ELR (cell line): ENCODE measurements at places on chromosomes 4 and X.

- no peak for DNase-seq
Measured at GRCh38 chr4:826508-827208, 729 bp upstream of the CPLX1 start.

DNA sequence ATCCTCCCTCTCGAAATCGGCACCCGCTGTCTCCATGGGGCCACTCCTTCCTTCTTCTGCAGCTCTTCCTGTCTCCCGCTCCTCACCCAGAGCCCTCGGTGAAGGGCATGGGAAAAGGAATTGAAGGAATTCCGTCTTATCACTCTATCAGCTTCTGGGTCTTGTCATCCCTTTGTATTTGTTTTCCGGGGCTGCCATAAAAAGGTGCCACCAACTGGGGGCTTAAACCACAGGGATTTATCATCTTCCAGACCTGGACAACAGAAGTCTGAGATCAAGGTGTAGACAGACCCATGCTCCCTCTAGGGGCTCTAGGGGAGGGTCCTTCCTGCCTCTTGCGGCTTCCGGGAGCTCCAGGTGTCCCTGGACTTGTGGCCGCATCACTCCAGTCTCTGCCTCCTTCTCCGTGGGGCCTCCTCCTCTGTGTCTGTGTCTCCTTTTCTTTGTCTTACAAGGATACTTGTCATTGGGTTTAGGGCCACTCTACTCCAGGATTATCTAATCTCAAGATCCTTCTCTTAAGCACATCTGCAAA, 24.0 kb downstream of the CD99 start:
- no peak for DNase-seq

GRCh38 chrX:115408771-115409400, 119.4 kb downstream of the LUZP4 start:
- no peak for DNase-seq

DNA sequence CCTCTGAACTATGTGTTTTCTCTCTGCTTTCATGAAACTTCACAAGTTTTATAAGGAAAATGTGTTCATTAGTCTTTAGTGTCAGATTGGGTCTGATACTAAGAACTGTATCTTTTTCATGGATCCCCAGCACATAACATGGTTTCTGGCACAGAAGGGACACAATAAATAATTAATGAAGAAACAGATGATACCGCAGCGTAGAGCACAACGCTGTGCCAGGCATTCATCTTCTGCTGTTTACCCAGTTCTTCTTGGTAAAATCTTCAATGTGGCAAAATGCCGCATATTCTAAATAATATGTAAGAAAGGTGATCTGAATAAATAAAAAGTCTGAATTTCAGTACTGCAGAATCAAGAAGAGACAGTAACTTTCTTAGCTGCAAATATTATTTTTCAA, 12.3 kb downstream of the SCARB2 start:
- no peak for DNase-seq

DNA sequence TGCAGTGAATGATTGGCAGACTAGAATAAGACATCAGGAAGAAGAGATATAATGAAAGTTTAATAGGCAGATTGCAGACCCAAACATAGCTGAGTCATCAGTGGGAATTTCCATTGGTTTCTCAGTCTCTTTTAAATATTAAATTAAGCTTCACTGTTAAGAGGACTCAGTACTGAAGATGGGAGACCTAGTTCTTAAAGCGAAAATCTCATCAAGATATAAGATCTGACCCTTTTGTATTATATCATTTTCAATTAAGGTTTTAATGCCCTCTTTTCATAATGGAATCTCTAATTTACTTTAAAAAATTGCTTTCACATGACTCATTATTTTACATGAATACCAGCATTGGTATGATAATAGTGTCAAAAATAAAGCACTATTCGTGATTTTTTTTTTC, 168.9 kb upstream of the ATOH1 start:
- DNase-seq, result no peak

DNA sequence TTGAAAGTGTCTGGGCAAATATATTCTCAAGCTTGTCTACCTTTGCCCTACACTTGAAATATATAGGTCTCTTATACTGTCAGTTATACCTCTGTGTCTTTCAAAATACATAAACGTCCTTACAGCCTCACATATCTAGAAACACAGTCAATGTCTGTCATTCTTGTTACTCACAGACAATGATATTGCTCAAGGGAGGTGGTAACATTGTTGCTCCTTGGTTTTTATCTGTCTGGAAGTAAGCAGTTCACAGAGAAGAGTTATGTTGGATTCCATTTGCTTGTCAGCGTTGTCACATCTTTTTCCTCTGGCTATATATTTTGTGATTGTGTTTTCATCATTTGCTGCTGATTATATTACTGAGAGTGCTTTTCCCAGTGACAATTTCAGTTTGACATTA, 1528.9 kb downstream of the PCDH7 start:
- DNase-seq, result no peak

- no peak for DNase-seq
Measured at GRCh38 chr4:25797136-25797535, 65.7 kb downstream of the SEL1L3 start.

DNA sequence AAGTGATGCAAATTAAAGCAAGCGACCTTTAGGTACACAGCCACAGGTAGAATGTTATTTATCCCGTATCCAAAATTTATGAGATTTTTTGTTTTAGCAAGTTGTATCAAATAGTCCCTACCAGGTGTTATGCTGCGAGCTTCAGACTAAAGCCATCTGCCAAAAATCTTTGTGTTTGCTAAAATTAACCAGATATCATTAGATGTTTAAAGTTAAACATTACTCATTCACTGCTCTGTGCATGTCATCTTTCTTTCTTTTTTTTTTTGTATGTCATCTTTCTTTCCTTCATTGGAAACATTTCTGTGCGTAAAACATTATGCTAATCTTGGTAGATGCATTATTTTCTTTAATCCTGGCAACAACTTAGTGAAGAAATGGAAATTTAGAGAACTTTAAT, 173.1 kb downstream of the FHIP1A start:
- DNase-seq, result no peak

GRCh38 chrX:102627640-102628039, 23.6 kb upstream of the GPRASP1 start:
- no peak for DNase-seq

DNA sequence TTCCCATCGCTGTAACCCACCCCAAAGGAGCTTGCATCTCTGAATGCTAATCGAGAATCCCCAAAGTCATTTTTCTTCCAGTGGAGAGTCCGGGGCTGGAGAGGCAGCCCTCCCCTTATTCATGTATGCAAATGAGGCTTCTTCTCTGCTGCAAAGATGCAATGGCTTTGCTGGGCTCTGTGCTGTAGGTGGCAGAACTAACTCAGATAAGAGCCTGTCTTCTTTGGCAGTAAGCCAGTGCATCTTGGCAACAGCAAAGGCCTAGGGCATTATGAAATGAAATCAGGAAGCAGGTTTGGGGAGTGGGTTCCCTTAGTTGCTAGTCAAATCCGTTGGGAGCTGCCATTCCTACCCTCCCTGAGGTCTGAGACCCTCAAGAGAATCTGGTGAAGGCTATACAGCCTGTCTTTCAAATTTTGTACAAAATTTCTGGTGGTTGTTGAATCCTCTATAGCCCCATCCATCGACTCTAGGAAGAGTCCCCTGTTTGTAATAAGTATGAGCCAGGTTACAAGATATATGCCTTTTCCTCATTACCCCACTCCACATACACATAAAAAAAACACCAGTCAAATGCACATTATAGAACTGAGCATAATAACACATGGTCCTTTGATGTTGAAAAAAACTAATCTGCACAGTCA, 290.6 kb upstream of the TAPT1 start:
- peak; percentile 58 for DNase-seq

DNA sequence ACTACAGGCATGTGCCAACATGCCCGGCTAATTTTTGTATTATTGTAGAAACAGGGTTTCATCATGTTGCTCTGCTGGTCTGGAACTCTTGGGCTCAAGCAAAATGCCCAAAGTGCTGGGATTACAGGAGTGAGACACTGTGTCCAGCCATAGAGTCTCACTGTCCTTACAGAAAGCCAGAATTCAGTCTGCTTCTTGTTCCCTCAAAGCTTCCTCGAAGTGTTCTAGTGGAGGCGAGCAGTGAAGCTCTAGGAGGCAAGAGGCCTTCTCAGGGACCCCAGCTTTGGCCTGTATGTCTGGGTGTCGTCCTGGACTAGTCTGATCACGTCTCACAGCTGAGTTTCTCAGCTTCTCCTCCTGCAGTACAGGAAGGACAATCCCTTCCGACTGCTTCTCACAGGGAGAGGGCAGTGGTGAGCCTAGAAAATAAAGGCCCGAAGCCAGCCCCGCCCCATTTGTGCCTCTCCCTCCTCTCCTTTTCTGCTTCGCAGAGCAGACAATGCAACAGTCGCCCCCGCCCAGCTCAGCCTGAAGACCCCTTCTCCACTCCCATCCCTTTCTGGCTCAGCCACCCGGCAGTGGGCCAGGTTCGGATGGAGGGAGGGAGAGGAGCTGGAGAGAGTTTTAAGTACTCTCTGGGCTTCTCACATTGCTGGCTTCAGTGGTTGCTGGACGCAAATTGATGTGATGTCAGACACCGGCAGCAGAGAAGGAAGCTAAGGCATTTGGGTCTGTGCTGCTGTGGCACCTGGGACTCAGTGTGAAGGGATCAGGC, 11.1 kb upstream of the FAM3A start:
- peak; percentile 76 for DNase-seq

GRCh38 chr4:79308971-79309370, 16.9 kb downstream of the NAA11 start:
- DNase-seq, result no peak

DNA sequence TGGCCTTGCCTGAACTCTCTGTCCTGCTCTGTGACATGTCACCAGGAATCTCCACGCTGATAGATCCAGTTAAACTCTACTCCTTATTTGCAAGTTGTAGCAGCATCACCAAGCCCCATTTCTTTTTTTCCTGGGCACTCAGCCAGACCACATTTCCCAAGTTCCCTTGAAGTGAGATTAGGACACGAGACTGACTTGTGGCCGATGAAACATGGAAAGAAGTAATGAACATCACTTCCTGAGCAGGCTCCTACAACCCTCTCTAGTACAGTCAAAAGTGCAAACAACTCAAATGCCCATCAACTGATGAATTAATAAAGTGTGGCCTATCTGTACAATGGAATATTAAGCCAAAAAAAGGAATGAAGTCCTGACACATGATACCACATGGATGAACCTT, 74.6 kb downstream of the MAP3K15 start:
- peak; percentile 32 for DNase-seq

DNA sequence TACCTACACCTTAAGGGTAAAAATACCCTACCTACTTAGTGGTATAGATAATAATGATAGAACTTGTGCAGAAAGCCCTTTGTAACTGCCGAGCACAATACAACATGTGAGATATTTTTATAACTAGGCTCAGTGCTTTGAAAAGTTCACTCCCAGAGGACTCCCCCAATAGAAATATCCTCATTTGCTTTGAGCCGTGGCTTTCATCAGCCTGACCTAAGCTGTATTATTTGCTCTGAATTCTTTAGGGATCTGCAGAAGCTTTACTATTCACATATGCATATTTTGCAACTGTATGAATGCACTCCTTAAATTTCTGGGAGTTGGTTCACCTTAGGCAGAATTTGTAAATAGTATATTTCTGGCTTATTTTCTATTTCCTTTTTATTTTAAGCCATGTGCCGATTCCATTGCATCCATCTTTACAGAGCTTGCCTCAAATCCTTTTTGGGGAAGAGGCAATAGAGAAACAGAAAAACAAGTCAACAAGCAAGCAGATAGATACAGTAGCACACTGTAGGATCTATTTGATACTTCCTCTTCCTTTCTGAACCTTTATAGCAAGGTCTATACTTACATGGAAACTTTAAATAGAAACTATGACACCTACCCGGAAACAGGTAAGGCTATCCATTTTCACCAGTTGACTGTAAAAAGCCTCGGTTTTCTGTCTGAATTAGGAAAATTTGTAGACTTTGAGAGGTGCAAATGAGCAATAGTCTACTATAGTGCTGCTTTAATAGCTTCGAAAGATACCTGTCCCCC, 242.5 kb upstream of the VCX3A start:
- DNase-seq, result no peak

DNA sequence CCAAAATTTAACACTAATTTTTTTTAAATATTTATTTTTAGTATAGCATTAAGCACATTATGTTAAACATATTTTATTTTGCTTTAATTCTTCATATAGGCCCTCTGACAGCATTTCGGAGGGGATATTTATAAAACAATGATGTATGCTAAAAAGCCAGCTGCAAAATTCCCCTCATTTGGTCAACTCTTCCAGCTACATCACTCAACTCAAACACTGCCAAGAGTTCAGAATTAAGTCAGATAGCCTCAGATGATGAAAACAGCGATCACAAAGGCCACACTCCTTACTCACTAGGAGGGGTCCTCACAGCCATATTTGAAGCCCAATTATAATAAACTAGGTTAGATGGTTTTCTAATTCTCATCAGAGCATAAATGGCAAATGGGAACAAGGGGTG, 146.6 kb downstream of the ADAMTS3 start:
- DNase-seq, result no peak

DNA sequence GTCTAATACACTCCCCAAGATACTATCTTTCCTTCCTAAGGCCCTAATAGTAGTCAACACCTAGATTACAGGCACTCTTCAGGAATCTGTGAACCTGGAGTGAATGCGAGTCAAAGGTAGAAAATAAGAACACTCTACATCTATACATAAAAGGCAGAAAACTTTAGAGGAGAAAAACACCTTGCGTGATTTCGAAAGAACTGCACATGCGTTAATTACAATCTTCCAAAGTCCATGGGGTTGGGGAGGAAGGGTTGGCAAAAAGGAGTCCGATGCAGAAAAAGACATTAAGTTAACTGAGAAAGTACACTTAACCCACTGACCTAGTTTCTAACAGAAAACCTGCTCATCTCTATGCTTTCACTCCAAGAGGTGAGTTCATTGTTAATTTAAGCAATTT, 27.3 kb downstream of the KLHL15 start:
- no peak for DNase-seq

DNA sequence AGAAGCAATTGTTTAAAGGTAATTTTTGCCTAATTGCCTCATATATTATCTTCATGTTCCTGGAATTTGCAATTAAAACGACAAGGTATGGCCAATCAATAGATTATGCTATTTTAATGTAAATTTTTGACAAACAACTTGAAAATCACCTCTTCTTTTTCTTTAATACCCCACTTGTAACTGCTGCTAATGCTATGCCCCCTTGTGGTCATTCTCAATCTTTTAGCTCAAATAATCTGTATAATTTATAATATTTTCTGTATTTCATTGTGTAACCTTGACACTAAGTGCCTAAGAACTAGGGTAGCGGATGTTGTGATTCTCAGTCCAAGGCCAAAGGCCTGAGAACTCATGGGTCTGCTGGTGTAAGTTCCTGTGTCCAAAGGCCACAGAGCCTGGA, 831.7 kb upstream of the POU3F4 start:
- DNase-seq, result no peak

GRCh38 chr4:180634306-180634705, 1608.9 kb upstream of the TENM3 start:
- DNase-seq, result no peak

- DNase-seq, result no peak
Measured at GRCh38 chrX:65755786-65756185, 88.3 kb downstream of the MSN start.
